ENCODE measurements at places on chromosomes 16 and 17.

- H3K27ac ChIP-seq = no peak overlapping the region
- H3K4me3 ChIP-seq = no peak overlapping the region
- H3K27me3 ChIP-seq = no peaks in the 10 kb centered on the region
- no peaks in the 10 kb centered on the region for H3K4me1 ChIP-seq
- no peak for DNase-seq
- peaks cover 17% of the 10 kb centered on the region for H3K36me3 ChIP-seq
These were observed 99.7 kb downstream of the CHD9 start for GRCh38 chr16:53154513-53154912.

GRCh38 chr17:42129109-42129837, 6.7 kb downstream of the HSPB9 start:
- DNase-seq = no peak
- peaks cover 62% of the 10 kb centered on the region for H3K36me3 ChIP-seq
- H3K4me3 ChIP-seq = no peak overlapping the region
- H3K4me1 ChIP-seq = peaks cover 32% of the 10 kb centered on the region

GRCh38 chr16:278863-279366, 1.5 kb upstream of the ARHGDIG start:
- peak; percentile 66 for DNase-seq
- H3K36me3 ChIP-seq = no peaks in the 10 kb centered on the region
- peaks cover 9% of the 10 kb centered on the region for H3K4me1 ChIP-seq
- H3K27ac ChIP-seq = no peak overlapping the region
- H3K27me3 ChIP-seq = peaks cover 26% of the 10 kb centered on the region
- H3K4me3 ChIP-seq = no peak overlapping the region

GRCh38 chr16:8564934-8565345, 25.4 kb downstream of the TMEM114 start:
- H3K4me3 ChIP-seq = no peak overlapping the region
- peaks cover 3% of the 10 kb centered on the region for H3K4me1 ChIP-seq
- no peak overlapping the region for H3K27ac ChIP-seq

DNA sequence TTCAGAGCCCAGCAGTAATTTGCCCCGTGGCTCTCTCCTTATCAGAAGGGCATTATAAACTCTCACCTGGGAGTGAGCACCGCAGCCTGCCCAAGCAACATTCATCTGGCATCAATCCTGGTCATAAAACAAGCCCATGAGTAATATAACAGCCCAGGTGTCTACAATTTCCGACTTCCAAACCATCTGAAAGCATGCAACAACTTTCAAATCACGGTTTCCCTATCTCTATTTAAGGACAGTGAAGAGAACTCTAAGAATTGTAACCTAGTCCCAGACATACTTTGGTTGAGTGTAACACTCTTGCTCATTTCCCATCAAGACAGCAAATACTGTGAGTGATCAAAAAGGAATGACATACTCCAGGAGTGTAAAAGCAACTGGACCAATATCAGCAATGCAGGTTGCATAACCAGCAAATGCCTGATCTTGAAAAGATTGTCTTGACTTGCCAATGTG, 487.4 kb upstream of the SOX9 start:
- H3K36me3 ChIP-seq = no peaks in the 10 kb centered on the region
- H3K27ac ChIP-seq = no peak overlapping the region
- no peaks in the 10 kb centered on the region for H3K27me3 ChIP-seq
- H3K4me3 ChIP-seq = no peak overlapping the region
- H3K4me1 ChIP-seq = no peaks in the 10 kb centered on the region
- DNase-seq = no peak

- H3K36me3 ChIP-seq = no peaks in the 10 kb centered on the region
- H3K27ac ChIP-seq = no peak overlapping the region
- H3K4me1 ChIP-seq = no peaks in the 10 kb centered on the region
These were observed 89.8 kb upstream of the XYLT1 start for GRCh38 chr16:17560548-17560947.

DNA sequence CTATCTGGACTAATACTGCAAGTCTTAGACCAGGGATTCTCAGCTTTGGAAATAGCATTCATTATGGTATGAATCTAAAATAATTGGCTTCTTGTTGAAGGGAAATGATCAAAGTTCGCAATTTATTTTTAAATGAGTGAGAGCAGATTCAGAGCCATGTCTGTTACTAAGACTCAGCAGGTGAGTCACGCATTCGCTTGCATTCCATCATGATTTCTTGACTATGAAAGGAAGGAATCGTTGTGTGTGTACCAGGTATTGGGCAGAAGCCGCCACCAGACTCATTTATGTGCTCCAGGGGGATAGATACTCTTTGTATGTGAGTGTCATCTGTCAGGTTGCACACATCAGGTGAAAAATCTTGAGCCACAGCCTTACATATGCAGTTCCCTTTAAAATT, 10.8 kb downstream of the GSG1L2 start:
- no peak overlapping the region for H3K4me3 ChIP-seq
- no peak overlapping the region for H3K27ac ChIP-seq
- H3K36me3 ChIP-seq = no peaks in the 10 kb centered on the region
- DNase-seq = no peak
- H3K27me3 ChIP-seq = peaks cover 2% of the 10 kb centered on the region
- no peaks in the 10 kb centered on the region for H3K4me1 ChIP-seq

DNA sequence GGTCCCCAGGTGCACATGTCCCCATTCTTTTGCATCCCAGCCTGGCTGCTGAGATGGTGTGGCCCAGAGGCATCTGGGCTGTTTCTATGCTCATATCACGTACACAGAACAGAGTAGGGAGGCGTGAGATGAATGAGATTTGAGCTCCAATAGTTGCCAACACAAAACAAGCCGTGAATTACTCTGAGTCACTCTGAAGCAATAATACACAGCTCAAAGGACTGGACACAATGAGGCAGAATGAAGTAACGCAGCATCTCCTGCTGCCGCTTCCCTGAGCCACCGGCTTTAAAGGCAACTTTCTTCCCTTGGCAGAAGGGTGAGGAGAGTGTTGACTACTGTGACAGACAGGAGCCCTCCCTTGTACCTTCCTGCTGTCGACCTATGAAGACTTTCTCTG, 33.9 kb upstream of the CLEC18B start:
- peaks cover 64% of the 10 kb centered on the region for H3K36me3 ChIP-seq
- no peaks in the 10 kb centered on the region for H3K27me3 ChIP-seq
- no peak for DNase-seq
- no peak overlapping the region for H3K27ac ChIP-seq
- H3K4me3 ChIP-seq = no peak overlapping the region

All from activated CD8-positive, alpha-beta T cell treated with anti-CD3 and anti-CD28 coated beads, Interleukin-2, amount 10 ng/mL, durations not matched to agents 7 days and 5 days (primary cell).